ENCODE measurements at places on chromosomes 16 and 17. TPM values are rescaled to one million over a fixed set of nuclear protein-coding genes. Genes with fewer than 3 reads are reported as not detected.

- no peak overlapping the region for H3K4me3 ChIP-seq
- DNase-seq: no peak
- H3K27me3 ChIP-seq: no peaks in the 10 kb centered on the region
- H3K27ac ChIP-seq: no peak overlapping the region
- H3K36me3 ChIP-seq: peaks cover 31% of the 10 kb centered on the region
Measured at GRCh38 chr16:11727796-11728543, 14.7 kb downstream of the TXNDC11 start.

DNA sequence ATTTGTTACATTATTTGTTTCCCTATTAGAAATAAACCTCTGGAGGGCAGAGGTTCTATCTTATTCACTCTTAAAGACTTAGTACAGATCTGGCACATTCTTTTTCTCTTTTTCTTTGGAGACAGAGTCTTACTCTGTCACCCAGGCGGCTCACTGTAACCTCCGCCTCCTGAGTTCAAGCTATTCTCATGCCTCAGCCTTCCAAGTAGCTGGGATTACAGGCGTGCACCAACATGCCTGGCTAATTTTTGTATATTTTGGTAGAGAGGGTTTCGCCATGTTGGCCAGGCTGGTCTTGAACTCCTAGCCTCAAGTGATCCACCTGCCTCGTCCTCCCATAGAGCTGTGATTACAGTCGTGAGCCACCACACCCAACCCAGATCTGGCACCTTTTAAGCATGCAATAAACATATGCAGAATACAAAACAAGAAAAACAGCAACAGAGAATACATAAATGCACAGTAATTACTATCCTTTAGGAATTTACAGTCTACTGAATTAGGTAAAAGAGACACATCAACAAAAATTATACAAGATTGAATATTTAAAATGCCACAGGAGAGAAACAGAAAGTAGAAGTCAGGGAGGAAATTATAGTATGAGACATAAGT, 52.1 kb downstream of the GPATCH8 start:
- no peaks in the 10 kb centered on the region for H3K27me3 ChIP-seq
- H3K4me1 ChIP-seq: no peaks in the 10 kb centered on the region
- H3K36me3 ChIP-seq: peaks cover 7% of the 10 kb centered on the region
- no peak overlapping the region for H3K27ac ChIP-seq
- H3K4me3 ChIP-seq: no peak overlapping the region

DNA sequence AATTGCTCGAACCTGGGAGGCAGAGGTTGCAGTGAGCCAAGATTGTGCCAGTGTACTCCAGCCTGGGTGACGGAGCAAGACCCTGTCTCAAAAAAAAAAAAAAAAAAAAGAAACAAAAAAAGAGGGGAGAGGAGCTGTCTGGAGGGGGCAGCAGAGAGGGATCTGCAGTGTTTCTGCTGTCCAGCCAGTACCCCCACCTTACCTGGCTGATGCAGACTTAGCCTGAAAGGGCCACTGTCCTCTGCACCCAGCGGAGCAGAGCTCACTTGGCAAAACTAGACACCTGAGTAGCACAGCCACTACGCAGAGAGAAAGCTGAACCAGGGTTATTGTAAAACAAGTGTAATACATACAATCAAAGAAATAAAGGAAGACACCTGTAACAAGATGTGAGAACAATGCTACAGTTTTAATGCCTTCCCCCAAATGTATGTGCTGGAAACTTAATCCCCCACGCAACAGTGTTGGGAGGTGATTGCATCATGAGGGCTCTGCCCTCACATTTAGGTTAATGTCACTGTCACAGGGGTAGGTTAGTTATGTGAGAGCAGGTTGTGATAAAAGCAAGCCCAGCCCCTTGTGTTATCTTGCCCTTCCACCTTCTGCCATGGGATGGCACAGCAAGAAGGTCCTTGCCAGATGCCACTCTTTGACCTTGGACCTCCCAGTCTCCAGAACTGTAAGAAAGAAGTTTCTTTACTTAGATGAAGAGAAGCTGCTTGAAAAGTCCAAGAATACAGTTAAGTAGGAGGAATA, 211.2 kb downstream of the RPTOR start:
- H3K36me3 ChIP-seq: peaks cover 16% of the 10 kb centered on the region
- no peaks in the 10 kb centered on the region for H3K27me3 ChIP-seq
- DNase-seq: no peak
- peaks cover 24% of the 10 kb centered on the region for H3K4me1 ChIP-seq
- no peak overlapping the region for H3K4me3 ChIP-seq
- H3K27ac ChIP-seq: no peak overlapping the region

- no peak overlapping the region for H3K27ac ChIP-seq
- DNase-seq: no peak
- H3K36me3 ChIP-seq: no peaks in the 10 kb centered on the region
- no peaks in the 10 kb centered on the region for H3K4me1 ChIP-seq
- H3K27me3 ChIP-seq: no peaks in the 10 kb centered on the region
Measured at GRCh38 chr16:80105160-80105559, 435.6 kb upstream of the DYNLRB2 start.

GRCh38 chr17:49553676-49554335, 21.9 kb upstream of the NXPH3 start:
- DNase-seq: no peak
- H3K27ac ChIP-seq: no peak overlapping the region
- no peak overlapping the region for H3K4me3 ChIP-seq
- H3K36me3 ChIP-seq: no peaks in the 10 kb centered on the region
- peaks cover 29% of the 10 kb centered on the region for H3K4me1 ChIP-seq

DNA sequence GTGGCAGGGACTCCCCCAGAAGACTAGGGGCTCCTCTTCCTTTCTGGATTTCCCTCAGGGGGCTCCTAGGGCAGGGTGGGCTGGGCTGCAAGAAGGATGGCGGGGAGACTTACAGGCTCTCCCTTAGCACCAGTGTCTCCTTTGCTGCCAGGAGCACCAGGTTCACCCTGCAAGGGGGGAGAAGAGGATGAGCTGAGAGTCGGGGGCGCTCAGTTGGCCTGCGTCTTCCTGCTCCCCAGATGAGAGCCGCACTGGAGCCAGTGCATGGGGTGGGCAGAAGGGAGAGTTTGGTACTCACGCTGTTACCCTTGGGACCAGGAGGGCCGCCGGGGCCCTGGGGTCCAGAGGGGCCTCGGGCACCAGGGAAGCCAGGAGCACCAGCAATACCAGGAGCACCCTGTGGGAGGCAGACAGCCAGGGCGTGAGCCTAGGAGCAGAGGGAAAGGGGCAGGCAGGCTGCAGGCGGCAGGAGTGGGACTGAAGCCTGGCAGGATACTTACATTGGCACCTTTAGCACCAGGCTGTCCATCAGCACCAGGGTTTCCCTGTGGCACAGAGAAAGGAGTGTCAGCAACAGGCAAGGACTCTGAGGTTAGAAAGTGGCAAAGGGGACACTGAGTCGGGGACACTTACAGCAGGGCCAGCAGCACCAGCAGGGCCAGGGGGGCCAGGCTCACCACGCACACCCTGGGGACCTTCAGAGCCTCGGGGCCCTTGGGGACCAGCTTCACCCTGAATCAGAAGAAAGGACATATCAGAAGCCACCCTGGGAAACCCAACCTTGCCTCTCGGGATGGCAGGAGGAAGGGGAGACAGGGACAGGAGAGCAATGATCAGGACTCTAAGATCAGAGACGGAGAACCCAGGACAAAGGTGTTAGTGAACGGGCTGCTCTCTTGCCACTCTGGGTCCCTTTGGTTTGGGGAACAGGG, 6.2 kb downstream of the COL1A1 start:
- peaks cover 11% of the 10 kb centered on the region for H3K27me3 ChIP-seq
- H3K27ac ChIP-seq: peak overlapping the region; percentile 93
- no peaks in the 10 kb centered on the region for H3K36me3 ChIP-seq
- no peak overlapping the region for H3K4me3 ChIP-seq
- no peak for DNase-seq

DNA sequence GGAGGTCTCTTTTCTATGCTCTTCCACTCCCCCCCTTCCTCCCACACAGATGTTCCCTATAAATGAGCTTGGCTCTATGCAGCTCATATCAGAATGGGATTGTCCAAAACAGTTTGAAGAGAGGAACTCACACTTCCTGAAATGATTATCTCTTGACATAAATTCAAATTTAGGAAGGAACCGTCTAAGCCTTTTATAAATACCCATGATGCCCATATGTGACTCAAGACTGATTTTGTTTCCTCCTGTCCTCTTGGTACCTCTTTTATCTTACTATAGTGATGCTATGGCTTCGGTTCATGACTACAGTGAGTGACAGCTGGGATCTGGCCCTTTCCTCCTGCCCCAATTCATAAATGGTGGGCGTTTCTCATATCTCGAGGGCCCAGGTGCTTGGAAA, 16.6 kb upstream of the TERF2 start:
- no peaks in the 10 kb centered on the region for H3K36me3 ChIP-seq
- no peak for DNase-seq
- no peak overlapping the region for H3K27ac ChIP-seq
- H3K27me3 ChIP-seq: no peaks in the 10 kb centered on the region
- H3K4me3 ChIP-seq: no peak overlapping the region
- H3K4me1 ChIP-seq: peaks cover 11% of the 10 kb centered on the region

- H3K4me3 ChIP-seq: no peak overlapping the region
- H3K4me1 ChIP-seq: peaks cover 3% of the 10 kb centered on the region
- DNase-seq: no peak
- no peaks in the 10 kb centered on the region for H3K36me3 ChIP-seq
- H3K27me3 ChIP-seq: peaks cover 2% of the 10 kb centered on the region
- no peak overlapping the region for H3K27ac ChIP-seq
Measured at GRCh38 chr17:69320210-69320907, 6.6 kb downstream of the ABCA5 start.

- no peaks in the 10 kb centered on the region for H3K36me3 ChIP-seq
- H3K4me3 ChIP-seq: no peak overlapping the region
- no peak for DNase-seq
- peaks cover 8% of the 10 kb centered on the region for H3K27me3 ChIP-seq
Measured at GRCh38 chr17:63963123-63963522, 9.6 kb downstream of the SCN4A start.

GRCh38 chr17:10053782-10054540, 144.4 kb downstream of the GAS7 start:
- H3K27me3 ChIP-seq: no peaks in the 10 kb centered on the region
- no peak overlapping the region for H3K4me3 ChIP-seq
- H3K4me1 ChIP-seq: peaks cover 33% of the 10 kb centered on the region
- no peaks in the 10 kb centered on the region for H3K36me3 ChIP-seq
- H3K27ac ChIP-seq: peak overlapping the region; percentile 85

DNA sequence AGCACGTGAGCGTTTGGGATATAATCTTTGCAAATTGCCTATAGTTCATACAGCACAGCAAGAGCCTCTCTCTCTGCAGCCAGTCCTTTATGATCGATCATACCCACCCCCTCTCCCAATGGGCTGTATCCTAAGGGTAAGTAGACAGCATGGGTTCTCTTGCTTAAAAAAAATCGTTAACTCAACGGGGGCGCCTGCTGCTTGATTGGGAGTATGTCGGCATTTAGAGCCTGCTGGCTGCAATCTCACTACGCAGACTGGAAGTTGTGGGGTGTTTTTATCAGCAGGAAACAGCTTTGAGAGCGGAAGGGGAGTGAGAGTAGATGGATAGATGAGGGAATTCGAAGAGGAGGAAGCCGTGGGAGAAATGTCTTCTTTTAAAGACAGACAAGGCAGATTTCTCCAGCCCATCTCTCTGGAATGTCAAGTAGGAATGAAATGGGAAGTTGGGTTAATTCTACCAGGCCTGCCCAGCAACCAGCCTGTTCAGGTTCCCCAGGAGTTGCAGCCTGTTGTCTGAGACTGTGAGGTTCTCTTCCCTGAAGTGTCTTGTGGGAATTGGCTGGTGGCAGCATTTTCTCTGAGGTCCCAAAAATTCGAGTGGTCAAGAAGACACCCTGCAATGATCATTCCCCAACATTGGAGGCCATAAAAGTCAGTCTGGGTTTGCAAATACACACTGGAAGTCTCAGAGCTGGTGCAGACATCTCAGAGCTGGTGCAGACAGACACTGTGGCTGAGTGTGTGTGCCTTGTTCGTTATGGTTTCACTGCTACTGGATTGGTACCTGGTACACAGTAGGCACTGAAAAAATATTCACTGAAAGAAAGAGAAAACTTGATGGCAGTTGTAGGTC, 65.6 kb downstream of the PRKCB start:
- no peaks in the 10 kb centered on the region for H3K27me3 ChIP-seq
- no peaks in the 10 kb centered on the region for H3K4me1 ChIP-seq
- H3K4me3 ChIP-seq: no peak overlapping the region
- DNase-seq: peak; percentile 29

GRCh38 chr16:53281280-53281679, 153.0 kb upstream of the RBL2 start:
- DNase-seq: no peak
- H3K27me3 ChIP-seq: no peaks in the 10 kb centered on the region
- no peaks in the 10 kb centered on the region for H3K4me1 ChIP-seq
- H3K27ac ChIP-seq: no peak overlapping the region

DNA sequence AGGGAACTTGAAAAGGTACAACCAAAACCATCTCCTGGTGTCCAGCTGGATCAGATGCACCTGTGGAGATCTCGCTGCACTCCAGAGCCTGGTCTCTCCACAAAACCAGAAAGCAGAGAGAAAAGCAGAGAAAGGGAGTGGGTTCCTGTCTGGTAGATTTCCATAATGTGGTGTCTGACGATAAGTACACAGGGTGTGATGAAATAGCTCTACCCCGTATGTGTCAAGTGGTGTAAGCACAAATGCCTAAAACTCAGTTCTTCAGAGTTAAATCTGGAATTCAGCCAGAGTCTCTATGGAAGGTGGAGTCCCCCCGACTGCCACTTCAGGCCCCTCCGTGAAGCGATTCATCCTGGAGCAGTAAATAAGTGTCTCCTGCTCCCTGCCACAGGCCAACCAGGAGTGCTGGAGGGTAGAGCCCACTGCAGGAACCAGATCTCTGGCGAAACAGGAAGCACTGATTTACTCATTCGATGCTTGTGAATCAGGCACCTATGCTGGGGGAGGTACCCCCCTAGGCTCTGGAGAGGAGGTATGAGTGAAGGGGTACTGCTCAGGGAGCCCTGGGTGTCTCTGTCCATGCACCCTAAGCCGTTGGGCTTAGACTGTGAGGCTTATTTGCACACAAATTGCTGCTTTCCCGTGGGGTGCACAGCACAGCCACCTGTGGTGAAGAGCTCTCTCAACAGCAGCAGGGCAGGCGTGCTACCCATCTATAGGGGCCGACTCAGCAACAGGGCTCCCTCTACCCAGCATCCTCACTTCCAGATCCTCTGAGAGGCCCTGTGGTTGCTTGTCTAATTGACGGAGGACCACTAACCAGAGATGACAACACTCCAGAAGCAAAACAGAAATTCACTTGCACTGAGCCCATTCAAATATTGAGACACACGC, 97.1 kb upstream of the MYOCD start:
- no peak overlapping the region for H3K27ac ChIP-seq
- DNase-seq: no peak
- H3K4me1 ChIP-seq: no peaks in the 10 kb centered on the region

DNA sequence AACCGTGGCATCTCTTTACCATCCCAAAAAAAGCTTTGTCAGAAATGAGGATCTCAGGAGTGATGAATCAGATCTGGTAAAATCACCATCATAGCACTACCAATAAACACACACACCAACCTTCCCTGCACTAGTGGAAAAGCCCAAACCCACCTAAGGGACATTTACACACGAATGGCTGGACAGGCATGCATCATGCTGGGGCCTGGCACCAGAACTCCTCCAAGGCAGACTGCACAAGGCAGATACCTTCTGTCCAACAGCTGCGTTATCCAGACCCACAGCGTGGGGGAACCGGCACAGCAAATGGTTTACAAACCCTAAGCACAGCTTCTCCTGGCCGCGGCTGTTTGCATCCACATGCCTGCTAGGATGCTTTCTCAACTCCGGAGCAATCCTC, 2.8 kb downstream of the ASIC2 start:
- H3K27ac ChIP-seq: no peak overlapping the region
- H3K27me3 ChIP-seq: peaks cover 22% of the 10 kb centered on the region
- H3K36me3 ChIP-seq: no peaks in the 10 kb centered on the region
- peak overlapping the region; percentile 40 for H3K4me3 ChIP-seq

KRTAP1-5 gene
- not detected for total RNA-seq

CDH13 gene
- 76.5 TPM for total RNA-seq

ZP2 gene
- 0.20 TPM for total RNA-seq

STH gene
- 3.1 TPM for total RNA-seq

COPZ2 gene
- total RNA-seq: 137 TPM

PLA2G10 gene
- total RNA-seq: not detected

Data from spinal cord (tissue), 10 donors.